Fibroblast of pulmonary artery (primary cell): ENCODE measurements at places on chromosomes 2 and 18.

DNA sequence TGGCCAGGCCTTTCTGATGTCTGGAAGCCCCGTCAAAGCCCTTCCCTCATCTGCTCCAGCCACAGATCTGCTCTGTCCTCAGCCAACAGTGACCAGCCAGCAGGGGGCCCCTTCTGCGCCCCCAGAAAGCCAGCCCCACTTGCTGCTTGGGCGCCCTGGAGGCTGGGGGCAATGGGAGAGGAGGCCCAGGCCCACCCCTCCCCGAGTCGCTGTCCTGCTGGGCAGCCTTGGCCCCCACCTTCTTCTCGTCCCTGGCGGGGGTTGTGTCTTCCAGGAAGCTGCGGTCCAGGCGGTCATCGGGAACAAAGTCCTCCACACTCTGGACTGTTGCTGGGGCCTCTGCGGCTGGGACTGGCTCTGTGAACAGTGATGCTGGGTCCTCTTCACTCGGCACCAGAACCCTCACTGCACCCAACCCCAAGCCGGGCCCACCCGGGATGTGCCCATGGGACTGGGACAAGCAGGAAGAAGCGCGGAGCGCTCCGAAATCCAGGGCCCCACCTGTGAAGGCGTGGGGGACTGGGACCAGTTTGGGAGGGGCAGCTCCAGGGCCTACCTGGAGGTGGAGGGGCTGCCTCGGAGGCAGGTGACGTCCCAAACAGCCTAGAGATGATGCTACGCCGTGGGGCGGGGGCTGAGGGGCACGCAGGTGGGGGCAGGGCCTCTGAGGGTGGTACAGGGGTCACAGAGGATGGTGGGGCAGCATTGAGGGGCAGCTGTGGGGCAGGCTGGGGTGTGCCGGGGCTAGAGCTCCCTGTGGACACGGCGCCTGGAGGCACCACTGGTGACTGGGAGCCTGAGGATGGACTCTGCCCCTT, 257.6 kb downstream of the ANKRD30B start:
- no peak for DNase-seq

- DNase-seq = no peak
These were observed 61.9 kb upstream of the HAAO start for GRCh38 chr2:42854207-42854818.

GRCh38 chr2:85589181-85589580, 5.0 kb downstream of the VAMP5 start:
- no peak for DNase-seq

DNA sequence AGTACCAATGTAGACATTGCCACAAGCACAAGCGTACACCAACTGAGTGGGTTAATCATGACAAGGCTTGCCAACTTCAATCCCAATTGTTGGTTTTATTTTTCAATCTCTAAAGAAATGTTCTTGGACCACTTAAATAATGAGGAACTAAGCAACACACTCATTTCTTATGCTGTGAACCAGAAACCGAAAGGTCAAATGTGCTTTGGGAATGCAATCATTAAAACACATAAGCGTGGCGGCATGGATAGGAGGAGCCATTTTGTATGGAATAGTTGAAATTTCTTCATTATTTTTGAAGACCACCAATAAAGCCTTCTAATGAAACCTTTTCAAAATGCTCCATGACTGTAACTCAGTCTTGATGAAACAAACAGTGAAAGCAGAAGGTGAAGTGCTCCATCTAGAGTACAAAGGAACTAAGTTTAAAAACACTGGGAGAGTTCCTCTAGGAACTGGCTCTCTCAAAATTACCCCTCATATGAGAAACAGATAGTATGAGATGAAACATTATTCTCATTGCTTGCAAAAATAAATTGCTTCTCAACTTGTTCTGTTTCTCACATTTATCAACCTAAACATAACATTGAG, 113.2 kb upstream of the CHST9 start:
- no peak for DNase-seq

DNA sequence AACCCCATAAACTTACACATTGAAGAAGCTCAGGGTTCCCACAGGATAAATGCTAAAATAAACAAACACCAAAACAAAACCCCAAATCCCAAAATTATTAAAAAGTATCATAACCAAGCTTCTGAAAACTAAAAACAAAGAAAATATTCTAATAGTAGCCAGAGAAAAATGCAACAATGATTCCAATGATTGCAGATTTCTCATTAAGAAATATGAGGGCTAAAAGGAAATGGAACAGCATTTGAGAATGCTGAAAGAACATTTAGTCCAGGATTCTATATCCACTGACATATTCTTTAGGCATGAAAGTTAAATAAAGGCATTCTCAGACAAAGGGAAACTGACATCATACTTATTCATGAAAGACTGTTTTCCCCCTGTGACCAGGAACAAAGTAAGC, 212.4 kb downstream of the SLC4A10 start:
- no peak for DNase-seq

DNA sequence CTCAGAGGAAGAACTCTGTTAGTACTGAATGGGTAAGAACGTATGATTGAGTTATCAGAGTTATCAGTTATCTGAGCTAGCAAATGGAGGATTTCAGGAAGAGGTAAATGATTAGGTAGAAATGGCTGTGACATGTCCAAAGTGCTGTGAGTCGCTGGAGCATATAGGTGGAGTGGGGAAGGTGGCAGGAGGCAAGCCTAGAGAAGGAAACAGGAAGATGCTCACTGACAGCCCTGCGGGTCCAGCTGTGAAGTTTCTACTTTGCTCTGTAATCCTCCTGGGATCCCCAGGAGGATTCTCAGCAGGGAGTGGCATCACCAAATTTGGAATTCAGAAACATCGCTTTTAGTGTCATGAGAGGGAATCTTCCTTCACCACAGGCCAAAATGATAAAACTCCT, 52.0 kb downstream of the GYPC start:
- DNase-seq = no peak

DNA sequence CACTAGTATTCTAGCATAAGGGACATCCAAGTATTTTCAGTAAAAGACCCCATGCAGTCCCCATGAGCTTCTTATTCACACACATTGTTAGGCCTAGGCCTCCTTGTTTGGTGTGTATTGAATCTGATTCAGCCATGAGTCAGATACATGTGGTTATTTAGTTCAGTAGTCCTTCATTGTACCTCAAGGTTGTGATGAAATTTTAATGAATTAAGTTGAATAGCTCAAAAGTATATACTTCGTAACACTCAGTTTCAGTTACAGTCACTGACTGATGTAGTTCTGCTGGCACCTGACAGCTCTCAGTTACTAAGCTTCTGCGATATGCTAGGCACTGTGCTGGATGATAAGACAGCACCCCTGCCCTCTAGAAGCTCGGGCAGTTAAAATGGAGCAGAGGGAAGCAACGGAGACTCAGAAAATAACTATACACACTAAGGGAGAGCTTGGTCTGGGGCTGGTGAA, 86.4 kb downstream of the XRCC5 start:
- DNase-seq = peak; percentile 80

GRCh38 chr2:97870396-97870843, 125.3 kb downstream of the TMEM131 start:
- DNase-seq = peak; percentile 63

DNA sequence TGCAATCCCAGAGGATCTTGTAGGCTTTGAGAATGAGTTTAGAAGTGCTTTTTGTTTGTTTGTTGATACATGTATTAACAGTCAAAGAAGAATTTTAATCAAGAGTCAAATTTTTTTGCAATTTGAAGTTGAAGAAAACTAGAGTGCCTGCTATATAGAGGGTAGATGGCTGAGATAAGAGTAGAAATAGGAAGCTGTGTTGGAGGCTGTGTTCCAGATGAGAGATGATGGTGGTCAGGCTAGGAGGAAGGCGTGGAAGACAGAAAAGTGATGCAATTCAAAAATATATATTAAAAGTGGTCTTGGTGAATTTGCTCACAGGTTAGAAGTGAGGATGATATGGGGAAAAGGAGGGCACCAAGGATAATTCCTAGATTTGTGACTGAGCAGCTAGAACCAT, 978.3 kb downstream of the BCL11A start:
- DNase-seq = no peak

DNA sequence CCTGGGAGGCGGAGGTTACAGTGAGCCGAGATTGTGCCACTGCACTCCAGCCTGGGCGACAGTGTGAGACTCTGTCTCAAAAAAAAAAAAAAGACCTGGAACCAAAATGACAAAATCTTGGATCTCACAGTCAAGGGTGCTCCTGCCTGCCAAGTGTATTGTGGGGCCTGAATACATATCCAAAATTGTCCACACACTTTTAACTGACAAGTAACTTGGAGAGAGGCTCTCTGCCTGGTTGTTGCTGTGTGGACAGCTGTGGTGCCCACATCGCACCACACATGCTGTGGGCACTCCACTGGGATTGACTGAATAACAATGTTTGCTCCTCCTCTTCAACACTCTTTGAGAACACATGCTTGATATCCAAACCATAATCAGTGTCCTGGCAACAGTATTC, 117.6 kb upstream of the REV1 start:
- no peak for DNase-seq

DNA sequence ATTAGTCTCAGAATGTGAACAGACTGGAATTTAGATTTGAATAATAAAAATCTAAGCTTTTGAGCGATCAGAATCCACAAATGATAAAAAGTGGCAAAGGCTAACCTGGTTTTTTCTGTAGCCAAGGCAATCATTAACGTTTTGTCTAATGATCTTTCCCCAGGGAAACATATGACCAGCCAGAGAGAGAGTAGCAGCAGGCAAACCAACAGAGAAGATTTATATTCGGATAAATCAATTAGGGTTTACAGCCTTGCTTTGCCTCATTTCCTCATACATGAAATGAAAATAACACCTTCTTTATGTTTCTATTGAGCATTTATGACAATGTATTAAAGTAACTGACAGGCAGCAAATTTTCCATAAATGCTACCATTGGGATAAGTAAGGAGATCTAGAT, 14.5 kb downstream of the TIA1 start:
- DNase-seq = no peak

GRCh38 chr2:201969241-201969937, 64.3 kb upstream of the FZD7 start:
- no peak for DNase-seq

DNA sequence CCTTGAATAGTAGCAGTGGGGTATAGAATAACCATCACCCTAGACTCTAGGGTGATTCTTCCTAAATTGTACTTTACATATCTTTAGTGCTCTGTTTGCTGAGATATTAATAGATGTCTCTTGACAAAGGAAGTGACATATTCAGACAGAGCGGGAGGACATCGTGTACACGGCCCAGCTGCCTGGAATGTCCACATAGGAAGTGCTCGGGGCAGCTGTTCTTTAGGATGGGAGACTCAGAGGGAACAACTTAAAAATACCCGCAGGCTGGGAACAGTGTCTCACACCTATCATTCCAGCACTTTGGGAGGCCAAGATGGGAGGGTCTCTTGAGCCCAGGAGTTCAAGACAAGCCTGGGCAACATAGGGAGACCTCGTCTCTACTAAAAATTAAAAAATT, 206.1 kb downstream of the FAM210A start:
- DNase-seq = no peak

DNA sequence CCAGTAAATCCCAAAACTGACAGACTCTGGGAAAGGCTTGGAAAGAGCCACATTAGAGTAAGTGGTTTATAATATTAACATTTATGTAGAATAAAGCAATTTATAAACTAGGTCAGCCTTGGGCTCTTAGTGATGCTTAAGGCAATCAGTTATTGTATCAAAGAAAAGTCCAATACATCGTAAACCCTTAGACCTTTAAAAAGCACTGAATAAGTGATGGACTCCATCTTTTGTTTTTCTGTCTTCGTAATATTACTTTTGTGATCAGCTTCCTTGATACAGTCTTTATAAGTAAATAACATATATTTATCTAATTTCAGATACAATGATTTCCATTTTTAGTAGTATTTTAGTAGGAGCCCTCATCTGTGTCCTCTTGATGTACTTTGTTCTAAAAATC, 28.7 kb downstream of the DDX1 start:
- DNase-seq = no peak

GRCh38 chr2:149489452-149489851, 98.1 kb downstream of the MMADHC start:
- no peak for DNase-seq

DNA sequence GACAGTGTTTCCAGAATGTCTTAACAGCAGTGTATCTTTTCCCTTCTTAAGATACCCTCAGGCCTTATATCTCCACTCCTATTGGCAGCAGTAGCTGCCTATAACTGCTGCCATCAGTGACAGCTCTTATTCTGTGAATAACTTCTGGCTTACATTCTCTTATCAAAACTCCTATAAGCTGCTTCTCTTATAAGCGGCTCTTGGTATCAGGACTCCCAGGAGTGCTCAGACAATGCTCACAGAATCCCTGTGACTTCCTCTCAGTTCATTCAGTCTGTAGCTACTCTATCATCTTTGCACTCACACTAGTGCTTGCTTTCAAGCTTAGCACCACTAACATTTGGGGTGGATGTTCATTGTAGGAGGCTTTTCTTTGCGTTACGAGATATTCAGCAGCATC, 143.7 kb upstream of the CDH7 start:
- no peak for DNase-seq

- no peak for DNase-seq
These were observed 170.0 kb downstream of the TXNL1 start for GRCh38 chr18:56468396-56468795.

GRCh38 chr18:48295586-48296311, 113.4 kb downstream of the ZBTB7C start:
- peak; percentile 6 for DNase-seq

DNA sequence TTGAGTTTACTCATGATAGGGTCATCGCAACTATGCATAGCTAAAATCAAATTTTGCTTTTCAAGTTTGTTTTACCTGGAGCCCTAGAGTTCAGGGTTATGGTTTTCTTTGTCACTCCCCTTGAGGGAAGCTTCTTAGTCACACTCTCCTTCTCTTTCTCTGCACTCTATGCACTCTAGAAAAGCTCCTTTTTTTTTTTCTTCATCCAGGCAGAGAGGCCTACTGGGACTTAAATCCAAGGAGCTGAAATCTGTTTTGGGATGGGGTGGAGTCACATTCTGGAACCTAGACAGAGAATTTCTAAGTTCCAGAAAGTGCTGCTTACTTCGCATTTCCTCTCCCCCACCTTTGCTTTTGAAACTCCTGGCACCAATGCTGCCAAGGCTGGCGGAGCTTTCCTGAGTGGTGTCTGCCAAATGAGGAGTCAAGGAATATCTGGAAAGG, 19.1 kb upstream of the IL18R1 start:
- DNase-seq = peak; percentile 92

- DNase-seq = no peak
These were observed 54.2 kb downstream of the IMPA2 start for GRCh38 chr18:12035481-12035880.
